ENCODE measurements at places on chromosomes 12 and 14.

DNA sequence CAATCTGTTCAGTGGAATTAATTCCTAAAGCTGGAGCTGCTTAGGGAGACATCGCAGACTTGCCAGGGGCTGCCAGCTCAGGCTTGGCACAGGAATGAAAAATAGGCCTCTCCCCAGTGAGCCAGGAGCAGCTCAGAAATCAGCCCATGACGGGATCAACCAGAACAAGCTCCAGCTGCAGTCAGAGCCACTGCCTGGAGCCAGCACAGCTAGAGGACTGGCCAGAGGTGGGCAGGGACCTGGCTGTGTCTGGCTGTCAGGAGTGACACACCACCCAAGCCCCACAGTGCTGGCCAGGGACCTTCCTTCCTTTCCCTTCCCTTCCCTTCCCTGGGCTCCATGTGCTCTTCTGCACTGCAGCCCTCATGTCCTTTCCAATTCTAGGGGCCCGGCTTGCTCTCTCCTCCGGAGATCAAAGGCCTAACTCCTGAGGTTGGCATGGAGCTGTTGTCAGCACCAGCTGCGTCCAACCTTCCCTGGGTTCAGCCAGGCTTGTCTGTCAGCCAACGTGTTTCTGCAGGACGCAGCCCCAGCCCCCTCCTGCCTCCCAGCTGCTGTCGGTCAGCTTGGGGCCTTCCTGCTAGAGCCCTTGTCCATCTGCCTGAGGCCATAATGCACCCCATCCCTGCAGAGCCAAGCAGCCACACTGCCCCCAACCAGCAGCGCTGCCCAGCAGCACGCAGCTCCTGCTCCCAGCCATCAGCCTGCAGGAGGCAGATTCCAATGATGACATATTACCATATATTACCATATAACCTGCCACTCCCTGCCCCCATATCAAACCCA is 149.3 kb downstream of the CALM1 start:
- no peak for DNase-seq

DNA sequence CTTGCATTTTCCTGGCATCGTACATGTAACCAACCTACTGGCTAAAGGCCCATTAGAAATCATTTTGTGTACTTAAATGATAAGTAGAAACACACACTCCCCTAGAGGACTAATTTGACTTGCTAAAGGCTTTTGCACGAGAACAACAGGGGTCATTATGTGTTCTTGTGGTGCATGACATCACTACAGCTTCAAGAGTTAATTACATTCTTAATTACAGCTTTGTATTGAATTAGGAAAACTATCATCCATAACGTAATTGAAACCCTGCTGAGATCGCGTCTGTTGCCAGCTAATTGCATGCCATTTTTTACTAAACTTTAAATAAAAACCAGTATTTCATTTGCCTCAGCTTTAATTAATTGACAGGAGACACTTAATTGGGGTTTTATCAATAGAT is 51.4 kb downstream of the TMEM132C start:
- no peak for DNase-seq

DNA sequence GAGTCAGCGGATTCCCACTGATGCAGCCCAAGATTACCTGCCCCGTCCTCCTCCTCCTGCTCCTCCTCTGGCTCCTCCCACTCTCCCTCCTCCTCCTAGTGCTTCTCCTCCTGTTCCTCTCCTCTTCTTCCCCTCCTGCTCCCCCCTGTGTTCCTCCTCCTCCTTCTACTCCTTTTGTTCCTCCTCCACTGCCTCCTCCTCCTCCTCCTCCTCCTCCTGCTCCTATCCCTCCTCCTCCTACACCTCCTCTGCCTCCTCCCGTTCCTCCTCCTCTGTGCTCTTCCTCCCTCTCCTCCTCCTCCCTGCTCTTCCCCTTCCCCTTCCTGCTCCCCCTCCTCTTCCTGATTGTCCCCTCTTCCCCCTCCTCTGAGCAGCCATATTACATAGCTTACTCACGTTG is 141.3 kb downstream of the CACNA1C start:
- no peak for DNase-seq

- DNase-seq, result no peak
These were observed 177.9 kb downstream of the GALC start for GRCh38 chr14:87815121-87815520.

DNA sequence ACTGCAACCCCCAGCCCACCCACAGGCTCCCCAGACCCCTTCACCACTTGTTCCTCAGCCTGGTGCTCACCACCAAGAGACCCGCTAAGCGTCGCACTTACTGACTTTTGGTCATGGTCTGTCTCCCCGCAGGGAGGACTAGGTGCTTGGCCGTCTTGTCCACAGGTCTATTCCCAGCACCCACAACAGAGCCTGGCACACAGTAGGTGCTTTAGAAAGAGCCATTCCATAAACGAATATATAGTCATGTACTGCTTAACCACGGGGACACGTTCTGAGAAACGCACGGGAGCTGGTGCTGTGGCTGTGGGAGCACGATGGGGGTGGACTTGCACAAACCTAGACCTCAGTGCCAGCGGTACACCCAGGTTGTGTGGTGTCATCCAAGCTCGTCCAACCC is 34.0 kb downstream of the NCOR2 start:
- no peak for DNase-seq

DNA sequence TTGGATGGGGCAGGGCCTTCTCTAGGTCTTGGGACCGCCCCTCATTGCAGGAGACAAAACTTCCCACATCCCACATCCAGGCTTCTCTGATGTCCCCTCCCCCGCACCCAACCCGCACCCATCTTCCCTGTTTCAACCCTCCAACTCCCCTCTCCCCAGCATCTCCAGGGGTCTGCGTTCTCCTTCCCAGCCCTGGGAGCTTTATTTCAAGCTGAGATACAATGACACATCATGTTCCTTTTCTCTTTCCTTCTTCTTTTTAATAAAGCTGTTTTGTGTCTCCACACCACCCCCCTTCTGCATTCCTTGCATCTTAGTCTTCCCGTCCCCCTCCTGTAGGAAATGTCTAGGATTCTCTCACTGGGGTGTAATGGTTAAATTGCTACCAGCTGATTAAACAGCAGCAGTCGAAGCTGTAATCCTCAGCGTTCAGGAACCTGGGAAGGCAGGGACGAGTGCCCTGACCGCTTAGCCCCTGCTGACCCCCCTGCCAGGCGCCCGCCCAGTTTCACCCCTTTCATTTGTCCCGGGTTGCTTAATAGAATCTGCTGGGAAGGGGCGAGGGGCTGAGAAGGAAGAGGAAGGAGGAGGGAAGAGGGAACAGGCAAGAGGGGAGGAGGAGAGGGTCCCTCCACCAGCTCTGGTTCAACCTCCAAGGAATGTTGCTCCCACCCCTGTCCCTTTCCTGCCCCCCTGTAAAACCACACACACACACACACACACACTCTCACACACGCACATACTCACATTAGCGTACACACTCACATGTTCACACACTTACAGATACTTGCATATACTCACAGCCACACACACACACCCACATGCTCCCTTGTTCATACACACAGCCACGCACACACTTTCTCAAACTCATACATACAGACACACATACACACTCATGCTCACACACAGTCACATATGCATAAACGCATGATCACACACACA is 104.5 kb upstream of the MED13L start:
- peak; percentile 99 for DNase-seq

DNA sequence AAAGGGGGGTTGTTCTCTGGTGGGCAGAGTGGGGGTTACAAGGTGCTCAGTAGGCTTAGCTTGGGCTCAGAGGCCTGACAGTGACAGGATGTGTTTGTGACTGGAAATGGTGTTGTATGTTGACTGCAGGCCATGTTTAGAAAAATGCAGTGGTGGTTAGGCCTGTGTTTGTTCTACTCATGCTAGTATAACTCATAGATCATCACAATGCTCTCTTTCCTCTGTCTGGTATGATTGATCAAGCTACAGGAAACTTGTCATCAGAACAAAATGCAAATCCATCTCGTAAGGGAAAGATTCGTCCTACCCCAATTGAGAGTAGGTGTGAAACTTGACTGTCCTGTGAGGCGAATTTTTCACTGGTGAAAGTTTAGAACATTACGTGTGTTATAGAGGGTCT is 11.8 kb downstream of the TPH2 start:
- DNase-seq, result no peak

DNA sequence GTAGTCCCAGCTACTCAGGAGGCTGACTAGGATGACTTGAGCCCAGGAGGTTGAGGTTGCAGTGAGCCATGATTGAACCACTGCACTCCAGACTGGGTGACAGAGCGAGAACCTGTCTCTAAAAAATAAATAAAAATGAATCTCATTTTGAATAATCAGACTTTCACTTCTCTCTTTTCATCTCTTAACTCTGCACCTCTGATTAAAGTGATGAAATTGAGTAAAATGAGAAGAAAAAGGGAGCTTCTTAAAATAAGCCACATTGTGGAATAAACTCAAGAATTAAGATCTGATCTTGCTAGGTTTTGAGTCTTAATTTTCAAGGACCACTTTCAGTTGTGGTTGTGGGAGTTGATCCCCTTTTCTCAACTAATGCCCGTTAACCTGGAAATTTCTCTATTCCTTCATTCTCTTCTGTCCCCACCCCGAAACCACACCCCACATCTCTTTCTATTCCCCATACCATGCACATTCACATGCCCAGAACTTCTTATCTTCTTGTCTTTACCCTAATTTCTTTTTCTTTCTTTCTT is 70.9 kb upstream of the ETV6 start:
- no peak for DNase-seq

DNA sequence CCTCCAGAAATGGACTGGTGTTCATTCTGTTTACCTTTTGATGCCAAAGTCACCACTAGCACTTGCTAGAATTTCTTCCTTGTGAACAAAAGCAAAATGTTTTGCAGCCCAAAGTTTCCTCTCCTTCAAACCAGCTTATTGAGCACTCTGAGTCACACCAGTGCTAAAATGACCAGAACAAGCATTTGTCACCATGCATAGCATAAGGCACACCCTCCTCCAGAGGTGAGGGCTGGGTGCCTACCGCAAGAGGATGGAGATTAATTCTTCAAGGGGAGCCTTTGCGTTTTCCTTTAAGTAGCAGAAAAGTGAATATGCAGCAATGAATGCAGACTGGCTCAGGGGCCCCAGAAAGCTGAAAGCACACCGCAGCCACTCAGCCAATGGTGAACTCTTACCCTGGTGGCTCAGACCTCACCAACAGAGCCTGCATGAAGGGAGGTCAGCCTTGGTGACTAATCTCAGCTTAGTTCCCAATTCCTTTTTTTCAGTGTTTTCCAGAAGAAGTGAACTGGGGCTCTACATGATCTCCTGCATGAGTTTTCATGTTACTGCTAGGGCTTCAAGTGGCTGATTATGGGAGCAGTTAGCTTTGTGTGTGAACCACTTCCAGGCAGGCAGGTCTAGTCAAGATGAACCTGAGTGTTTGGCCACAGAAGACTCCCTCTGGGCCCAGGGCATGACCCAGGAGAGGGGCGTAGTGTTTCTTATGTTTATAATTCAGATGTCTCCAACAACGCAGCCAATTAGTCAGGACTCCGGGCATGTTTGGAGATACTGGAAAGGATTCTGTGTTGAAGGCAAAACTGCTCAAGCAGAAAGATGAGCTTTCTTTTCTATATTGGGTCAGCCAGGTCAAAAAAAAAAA is 96.3 kb downstream of the PAX9 start:
- DNase-seq, result no peak

Measured in fibroblast of skin of left quadriceps (primary cell).